ENCODE measurements at places on chromosomes 1 and 21.

DNA sequence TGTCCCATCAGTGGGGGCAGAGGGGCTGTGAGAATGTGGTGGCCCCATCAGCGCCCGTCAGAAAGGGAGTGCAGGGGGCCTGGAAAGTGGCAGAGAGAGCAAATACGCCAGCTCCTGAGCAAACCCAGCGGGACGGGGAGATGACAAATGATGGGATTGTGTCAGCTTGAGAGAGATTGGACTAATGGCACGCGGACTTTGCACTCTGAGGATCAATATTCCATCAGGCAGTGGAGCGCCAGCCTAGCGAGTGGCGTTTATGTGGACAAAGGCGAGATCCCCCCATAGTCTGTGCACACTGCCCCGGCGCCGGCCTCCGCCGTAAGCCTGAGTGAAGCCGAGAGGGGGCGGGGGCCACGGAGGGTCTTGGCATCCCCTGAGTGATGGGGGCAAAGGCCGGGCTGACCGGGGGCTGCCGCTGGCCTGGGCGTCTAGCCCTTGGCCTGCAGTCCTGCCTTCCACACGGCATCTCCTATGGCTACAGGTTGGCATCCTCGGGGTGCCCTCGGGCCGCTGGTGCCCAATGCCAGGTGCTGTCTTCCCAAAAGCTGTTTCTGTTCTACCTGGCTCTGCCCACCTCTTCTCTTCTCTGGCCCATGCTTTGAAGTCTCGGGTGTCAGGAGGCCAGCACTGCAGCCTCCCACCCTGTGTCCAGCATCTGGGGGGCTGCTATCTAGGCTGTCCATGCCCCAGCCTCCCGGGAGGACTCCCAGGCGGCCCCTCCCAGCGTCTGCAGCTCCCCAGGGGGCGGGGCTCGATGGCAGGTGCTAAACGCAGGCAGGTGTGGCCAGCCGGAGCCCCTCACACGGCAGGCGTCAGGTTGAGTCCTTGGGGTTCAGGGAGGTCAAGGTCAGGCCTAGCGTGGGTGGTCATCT, 46.5 kb downstream of the PRDM16 start:
- no peak for DNase-seq

DNA sequence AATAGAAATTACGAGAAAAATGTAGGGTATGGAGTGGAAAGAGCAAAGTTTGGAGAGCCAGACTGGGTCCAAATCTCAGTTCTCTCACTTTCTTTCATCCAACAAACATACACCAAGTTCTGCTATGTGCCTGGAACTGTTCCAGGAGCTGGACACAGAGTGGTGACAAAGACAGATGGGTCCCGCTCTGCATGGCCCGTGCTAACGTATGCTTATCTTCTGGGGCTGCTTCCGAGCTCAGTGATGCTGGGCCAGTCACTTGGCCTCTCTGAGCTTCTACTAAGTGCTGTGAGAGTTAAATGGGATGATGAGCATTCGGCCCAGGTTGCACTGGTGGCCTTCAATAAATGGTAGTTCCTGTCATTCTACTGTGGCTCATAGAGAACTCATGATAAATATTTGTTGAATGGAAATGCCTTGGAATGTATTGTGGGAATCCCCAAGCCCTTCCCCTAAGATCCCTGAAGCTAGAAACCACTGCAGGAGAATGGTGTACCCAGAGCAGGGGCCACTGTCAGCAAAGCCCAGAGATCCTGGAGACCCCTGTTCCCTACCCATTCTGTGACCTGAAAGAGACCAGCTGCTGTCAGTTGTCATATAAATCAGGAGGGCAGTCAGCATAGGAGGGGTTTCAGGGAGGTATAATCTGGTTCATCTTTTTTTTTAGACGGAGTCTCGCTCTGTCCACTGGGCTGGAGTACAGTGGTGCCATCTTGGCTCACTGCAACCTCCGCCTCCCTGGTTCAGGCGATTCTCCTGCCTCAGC, 3.8 kb downstream of the LEMD1 start:
- no peak for DNase-seq

DNA sequence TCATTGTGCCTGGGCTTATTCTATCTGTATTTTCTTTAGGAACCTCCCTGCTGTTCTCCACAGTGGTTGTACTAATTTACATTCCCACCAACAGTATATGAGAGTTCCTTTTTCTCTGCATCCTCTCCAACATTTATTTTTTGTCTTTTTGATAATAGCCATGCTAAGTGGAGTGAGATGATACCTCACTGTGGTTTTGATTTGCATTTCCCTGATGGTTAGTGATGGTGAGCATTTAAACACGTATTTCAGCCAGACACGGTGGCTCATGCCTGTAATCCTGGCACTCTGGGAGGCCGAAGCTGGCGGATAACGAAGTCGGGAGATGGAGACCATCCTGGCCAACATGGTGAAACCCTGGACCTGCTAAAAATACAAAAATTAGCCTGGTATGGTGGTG, 57.9 kb downstream of the SLAMF6 start:
- no peak for DNase-seq

- DNase-seq: no peak
These were observed 10.9 kb upstream of the CD5L start for GRCh38 chr1:157852476-157852875.

- DNase-seq: no peak
These were observed 20.5 kb downstream of the TARBP1 start for GRCh38 chr1:234458352-234459017.

DNA sequence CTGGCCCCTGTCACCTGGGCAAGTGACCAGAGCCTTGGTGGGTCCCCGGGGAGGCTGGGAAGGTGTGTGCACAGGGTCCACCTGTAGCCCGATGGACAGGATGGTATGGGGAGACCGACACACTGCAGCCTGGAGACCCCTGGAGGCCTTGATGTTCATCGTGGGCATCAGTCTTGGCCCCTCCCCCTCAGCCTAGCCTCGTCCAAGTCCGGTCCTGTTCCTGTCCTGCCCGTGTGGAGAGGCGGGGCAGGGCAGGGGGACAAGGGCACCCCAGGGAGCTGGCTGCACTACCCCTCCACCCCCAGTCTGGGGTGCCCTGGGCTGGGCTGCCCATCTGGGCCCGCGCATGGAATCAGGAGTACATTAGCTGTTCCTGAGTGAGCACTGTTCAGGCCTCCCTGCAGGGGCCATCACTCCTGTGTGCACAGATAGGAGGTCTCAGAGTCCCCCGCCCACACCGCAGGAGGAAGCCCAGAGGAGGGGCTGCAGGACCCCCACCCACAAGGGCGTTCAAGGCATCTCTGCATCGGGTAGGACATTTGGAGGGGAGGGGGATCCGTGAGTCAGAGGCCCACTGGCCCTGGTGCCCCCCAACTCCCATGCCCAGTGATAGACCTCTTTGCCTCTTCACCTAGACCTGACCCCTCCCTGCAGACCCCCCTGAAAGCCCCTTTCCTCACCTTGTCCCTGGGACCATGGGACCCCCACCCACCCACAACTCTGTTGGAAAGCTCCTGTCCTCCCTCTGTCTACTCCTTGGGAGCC, 63.2 kb downstream of the WNT9A start:
- DNase-seq: no peak

DNA sequence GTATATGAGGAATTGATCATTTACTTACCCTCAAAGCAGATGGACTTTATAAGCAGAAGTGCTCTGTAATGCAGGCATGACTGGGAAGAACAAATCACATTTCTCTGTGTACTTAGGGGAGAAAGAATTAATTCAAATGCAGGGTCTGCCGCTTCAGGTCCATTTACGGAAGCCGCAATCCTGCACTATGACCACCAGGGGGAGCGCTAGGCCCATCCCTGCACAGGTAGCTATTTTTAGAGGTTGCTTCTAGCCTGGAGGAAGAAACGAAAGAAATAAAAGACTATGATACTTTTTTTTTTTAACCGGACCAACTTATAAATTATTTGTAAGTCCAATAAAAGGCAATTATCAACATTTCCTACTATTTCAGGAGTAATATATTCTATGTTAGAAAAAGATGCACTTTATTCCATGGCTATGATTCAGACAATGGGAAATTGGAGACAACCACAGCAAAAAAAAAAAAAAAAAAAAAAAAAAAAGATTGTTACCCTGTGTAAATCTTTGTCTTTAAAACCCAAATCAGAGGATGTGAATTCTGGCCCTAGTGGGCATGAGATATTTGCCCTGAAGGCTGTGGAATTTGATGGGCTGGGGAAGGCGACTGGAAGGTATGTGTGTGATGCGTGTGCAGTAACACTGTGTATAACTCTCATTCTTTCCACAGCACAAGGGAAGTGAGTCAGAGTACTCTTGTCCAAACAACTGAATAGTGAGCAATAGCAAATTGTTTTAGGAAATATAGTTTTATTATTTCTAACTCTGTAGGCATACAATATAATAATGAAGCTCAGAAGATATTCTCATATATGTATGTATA, 12.9 kb upstream of the FYB2 start:
- DNase-seq: peak; percentile 64

DNA sequence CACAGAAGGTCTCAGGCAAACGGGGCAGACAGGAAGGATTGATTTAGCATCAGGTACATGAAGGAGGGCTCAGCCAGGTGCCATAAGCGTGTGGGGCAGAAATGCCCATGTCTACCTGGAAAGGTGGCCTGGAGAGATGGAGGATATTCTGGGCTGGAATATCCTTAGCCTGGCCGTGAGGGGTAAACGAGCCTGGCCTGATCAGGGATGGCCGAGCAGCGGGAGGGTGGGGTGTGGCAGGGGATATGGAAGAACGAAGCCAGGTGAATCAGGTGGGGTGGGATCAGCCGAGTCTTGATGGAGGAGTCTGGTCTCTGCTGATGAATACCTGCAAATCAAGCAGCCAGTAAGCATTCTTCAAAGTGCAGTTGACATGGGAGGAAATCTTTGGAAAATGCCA, 35.5 kb upstream of the TTC22 start:
- DNase-seq: no peak

DNA sequence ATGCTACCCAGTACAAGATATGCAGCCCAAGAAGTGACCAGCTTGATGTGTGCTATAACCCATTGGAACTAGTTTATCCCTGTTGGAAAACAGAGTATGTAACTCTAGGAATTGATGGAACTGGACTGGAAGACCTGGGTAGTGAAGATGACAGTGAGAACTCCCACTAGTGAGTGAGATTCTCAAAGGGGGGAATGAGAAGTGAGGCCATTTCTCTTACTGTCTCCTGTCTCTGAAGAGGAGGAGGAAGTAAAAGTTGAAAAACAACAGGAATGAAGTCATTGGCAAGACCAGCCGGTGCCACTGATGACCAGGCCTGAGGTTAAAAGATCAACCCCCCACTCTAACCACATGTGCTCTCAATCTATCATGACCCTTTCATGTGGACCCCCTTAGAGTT, 20.9 kb downstream of the PLA2G2F start:
- DNase-seq: no peak

- no peak for DNase-seq
These were observed 3.6 kb downstream of the KIF2C start for GRCh38 chr1:44743211-44743610.

- DNase-seq: no peak
These were observed 189.2 kb upstream of the VAMP3 start for GRCh38 chr1:7581754-7582459.

DNA sequence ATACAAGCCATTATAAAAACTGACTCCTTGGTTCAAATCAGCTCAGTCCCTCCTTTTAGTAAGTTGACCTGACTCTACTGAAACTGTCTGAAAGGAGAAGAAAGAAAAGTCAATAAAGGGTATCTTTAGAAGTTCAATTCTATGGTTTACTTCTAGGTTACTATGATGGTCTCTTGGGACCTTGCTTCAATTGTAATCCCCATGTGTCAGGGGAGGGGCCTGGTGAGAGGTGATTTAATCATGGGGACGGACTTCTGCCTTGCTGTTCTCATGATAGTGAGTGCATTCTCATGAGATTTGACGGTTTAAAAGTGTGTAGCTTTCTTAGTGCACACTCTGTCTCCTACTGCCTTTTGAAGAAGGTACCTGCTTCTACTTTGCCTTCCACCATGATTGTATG, 31.7 kb upstream of the FNBP1L start:
- DNase-seq: no peak

- DNase-seq: no peak
These were observed 18.2 kb downstream of the ITGB2 start for GRCh38 chr21:44902268-44903049.

- peak; percentile 87 for DNase-seq
These were observed at the start of gene RYR2 for GRCh38 chr1:237041795-237042525. RYR2 (plus strand) TSS chr1:237042184; CDS start chr1:237042522, 338 bp downstream.

- no peak for DNase-seq
These were observed 14.4 kb downstream of the IFNAR1 start for GRCh38 chr21:33339135-33339534.

DNA sequence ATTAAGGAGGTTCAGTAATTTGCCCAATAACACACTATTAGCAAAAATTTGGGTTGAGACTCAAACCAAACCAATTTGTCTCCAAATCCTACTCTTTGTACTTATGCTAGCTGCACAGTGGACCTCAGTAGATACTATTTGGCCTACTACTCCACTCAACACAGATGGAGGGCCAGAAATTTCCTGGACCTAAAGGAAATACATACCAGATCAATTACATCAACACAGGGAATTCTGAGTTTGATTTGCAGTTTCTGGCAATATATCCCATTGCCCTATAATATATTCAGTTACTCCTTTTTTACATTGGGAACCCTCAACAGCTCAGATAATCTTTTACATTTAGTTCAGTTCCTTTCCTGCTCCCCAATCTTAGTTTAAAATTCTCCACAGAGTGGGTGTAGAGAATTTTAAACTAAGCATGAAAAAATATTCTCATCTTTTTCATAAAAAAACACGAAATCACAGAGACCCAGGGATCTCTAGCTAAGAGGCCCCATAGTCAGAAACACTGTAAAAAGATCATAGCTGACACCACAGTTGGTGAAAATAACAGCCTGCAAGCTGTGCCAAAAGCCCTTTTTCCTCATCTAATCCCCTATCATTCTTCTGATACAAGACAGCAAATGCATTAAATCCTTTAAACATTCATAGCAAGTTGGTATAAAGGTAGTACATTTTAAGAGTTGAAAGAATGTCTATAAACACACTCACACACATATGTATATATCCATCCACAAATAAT, 317.7 kb upstream of the ESRRG start:
- no peak for DNase-seq

- no peak for DNase-seq
These were observed 4.0 kb downstream of the BARHL2 start for GRCh38 chr1:90712915-90713730.

GRCh38 chr1:151165281-151165737, 393 bp downstream of the LYSMD1 start:
- peak; percentile 84 for DNase-seq

- DNase-seq: no peak
These were observed 199.1 kb upstream of the LMO4 start for GRCh38 chr1:87129606-87130005.

Data from H9 (cell line).